ENCODE measurements at places on chromosomes 13 and 19.

- no peak for DNase-seq
These were observed 9.6 kb upstream of the SLC15A1 start for GRCh38 chr13:98761986-98762616.

DNA sequence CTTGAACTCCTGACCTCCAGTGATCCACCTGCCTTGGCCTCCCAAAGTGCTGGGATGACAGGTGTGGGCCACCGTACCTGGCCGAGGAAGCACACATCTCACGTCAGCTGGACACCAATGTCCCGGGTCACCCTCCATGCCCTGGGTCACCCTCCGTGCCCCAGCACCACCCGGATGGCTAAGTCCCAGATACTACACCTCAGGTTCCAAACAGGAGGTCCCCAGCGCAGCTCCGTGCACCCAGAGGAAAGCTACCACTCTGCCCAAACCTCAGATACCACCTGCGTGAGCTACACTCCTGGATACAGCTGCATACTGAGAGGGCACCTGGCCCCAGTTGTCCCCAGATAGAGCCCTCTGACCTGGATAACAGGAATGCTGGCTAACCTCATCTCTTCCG is 14.0 kb downstream of the LRRC4B start:
- DNase-seq, result no peak

GRCh38 chr13:101397742-101398141 is 18.6 kb downstream of the NALCN start:
- DNase-seq, result peak; percentile 89

DNA sequence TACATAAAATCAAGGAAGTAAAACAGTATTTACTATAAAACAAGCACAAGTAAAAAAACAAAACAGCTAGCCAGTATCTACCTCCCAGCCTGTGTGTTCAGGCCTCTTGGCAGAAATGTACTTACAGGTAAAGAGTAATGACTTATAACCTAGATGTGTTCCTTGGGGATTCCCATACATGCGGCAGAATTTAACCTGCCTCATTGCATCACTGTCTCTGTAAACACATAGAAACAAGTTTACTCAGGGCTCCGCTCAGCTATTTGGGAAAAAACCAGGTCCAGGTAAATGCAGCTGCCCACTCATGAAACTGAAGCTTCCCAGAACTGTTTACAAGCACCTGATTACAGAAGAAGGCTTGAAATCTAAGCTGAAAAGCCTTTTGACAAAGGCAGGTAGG is 50.7 kb upstream of the SERP2 start:
- no peak for DNase-seq

GRCh38 chr13:83877651-83878355 is 4.5 kb downstream of the SLITRK1 start:
- DNase-seq, result no peak

- DNase-seq, result peak; percentile 81
These were observed 40.7 kb upstream of the VWA8 start for GRCh38 chr13:42001580-42001979.

Data from fibroblast of skin of right biceps (primary cell).